ENCODE measurements at places on chromosomes 2 and 18.

GRCh38 chr2:194346193-194346592 is 1310.8 kb upstream of the SLC39A10 start:
- DNase-seq, result peak; percentile 25

DNA sequence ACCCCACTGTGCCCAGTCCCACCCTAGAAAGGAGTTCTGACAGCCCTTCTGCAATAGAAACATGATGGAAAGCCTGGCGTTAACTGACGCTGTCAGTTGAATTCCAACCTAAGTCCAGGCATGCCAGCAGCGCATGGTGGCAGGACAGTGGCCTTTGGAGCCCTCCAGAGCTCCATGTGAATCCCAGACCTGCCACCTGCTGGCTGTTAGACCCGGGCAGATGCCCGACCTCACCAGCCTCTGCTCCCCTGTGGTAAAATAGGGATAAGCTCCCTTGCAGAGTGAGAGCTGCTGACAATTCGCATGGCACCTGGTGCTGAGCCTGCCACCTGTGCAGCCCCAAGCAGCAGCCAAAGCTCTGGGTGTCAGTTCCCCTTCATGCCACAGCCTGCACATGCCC is 138.6 kb downstream of the LOXHD1 start:
- DNase-seq, result no peak

- DNase-seq, result no peak
Observed at GRCh38 chr2:48424866-48425265, 105.1 kb upstream of the STON1 start.

DNA sequence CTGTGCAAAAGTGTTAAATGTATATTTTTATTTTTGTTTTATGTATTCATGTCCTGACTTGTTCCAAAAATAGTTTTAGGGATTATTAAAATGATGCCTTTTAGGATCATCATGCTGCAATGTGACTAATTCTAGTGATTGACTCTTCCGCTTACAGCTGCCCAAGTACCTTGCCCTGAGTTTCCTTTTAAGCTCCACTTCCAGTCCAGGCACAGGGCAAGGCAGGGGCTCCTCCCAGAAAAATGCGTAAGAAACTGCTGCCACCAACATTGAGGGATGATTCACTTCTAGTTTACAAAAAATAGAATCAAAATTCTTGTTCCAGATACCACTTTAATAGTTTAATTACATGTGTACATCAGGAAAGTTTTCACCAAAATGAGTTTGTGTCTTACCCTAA is 116.4 kb downstream of the IRS1 start:
- DNase-seq, result no peak

DNA sequence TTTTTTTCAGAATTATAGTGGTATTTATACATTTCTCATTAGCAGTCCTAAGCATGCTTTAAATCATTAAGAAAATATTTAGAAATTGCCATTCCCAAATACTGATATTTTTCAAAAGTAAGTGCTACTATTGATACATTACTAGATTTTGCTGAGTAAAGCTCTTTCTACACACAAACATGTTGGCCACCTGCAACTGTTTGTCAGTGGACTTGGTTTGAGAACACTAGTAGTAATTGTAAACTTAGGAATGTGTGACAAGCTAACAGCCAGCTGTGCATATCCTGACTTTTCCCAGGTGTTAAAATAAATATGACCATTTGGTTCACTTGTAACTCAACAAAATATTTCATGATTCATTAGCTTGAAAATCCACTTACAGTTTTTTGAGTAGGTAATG is 103.1 kb downstream of the MSTN start:
- DNase-seq, result no peak

DNA sequence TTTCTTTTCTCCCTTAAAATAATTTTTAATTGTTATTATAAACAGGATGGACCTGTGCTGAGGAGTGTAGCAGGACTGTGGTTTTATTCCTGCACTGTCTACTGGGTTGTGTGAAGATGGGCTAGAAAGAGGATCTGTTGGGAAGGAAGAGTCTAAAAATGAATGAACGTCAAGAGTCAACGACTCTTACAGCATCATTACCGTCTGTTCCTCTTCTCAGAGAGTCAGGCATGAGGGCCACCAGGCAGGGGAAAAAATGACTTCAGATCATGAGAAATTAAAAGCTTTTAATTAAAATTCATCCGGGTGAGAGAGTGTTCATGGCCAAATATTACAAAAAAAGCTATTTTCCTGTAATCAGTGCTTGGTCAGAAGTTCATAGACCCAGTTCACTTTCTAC is 32.6 kb downstream of the SRSF7 start:
- no peak for DNase-seq

DNA sequence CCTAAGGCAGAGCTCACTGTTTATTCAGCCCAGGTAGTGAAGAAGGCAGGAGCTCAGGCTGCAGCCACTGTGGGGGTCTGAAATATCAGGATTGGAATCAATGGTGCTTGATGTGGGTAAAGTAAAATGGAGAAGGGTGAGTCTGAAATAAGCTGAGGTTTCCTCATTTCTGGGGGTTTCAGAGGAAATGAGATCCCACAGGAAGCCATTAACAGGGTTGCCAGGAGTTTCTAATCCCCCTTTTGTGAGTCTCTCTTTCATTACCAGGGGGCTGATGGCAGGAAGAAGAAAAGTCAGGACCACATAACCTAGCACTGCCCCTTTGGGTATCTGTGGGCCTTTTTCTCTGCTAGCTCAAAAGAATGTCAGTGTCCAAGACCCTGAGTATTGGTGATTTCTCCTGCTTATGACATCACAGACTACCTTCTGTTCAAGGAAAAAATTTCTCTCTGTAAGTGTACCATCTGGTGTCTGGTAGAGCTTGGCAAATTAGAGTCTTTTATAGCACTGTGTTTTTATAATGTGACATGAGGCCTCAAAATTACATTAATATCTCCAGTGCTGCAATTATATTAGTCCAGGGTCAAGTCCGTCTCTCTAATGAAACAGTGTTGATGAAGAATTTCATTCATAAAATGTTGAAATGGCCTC is 56.0 kb downstream of the LBH start:
- DNase-seq, result no peak

DNA sequence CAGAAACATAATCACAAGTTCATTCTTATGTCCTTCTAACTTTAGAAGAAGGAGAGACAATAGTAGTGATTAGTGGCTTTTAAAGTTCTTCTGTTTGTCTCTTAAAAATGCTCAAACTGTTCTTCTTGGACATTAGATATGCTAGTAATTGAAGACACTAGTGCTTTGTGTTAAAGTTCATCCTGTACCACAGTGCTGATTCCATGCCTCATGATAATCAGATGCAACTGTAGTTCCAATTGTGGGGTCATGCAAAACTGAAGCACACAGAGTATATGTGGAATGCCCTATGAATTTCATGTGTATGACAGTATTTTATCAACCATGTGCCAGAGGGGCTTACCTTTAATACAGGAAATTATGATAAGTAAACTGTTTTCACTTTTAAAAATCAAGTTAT is 11.4 kb upstream of the KCNJ13 start:
- DNase-seq, result no peak

DNA sequence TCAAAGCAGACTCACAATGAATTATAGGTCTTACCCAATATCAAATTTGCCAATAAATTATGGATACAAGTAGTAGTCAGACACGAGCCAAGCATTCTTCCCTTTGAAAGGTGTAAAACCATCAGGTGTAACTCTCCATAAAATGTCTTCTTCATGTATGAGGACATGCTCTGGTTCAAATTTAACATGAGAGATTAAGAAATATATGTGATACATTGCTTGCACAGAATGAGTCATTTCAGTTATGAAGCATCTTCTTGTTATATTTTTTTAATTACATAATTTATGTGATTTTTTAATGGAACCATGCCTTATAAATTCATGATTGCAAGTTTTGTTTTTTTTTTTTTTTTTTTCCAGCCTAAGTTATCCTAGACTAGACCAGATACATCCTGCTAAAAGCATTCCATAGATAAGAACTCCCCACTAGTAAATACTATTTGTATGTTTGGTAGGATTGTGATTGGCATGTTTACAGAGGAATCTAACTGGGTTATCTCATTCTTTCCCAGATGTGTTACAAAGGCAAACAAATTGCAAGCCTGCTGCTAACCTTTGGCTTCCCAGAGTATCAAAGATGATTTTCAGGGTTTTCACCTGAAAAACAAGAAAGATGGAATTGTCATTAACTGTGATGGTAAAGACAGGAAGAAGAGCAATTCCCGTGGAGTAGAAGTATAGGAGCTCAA is 621.9 kb downstream of the XIRP2 start:
- no peak for DNase-seq

DNA sequence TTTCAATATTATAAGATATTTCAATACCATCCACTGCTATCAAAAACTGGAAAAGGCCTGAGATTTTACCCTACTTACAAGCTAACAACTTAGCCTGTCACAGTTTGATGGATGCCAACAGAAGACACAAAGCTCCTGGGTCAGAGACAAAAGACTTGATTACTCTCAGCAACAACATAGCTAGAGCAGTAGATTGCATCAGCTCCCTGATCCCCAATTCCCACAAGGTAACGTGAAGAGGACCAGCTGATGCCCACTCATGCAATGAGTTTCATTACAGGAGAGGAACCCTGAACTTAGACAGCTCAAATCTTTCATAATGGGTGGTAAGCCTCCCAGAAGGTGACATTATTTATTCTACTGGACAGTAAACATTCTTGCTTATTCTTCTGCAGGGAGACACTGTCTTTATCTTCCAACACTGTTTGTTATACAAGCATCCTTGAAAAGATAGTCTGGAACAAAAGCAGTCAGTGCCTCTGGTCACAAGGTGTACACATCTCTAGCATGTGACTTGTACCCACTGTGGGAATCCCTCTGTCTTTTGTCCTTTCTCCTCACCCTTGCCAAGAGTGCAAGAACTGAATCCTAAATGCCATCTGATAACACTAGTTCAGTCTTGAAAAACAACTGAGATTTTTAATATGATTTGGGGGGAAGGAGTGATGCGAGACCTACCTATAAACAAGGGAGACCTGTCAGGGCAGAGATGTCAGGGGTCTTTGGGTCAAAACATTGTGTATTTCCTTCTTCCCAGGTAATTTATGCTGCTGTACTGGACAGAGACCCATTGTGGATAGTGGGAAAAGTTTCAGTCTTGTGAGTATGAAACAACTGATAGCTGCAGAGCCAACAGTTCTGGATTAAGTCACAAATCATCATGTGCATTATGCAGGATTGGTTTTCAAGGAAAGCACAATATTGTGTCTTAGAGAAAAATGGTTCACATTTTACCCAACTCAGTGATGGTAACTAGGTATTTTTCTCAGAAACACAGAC is 102.4 kb downstream of the AOX1 start:
- DNase-seq, result no peak

DNA sequence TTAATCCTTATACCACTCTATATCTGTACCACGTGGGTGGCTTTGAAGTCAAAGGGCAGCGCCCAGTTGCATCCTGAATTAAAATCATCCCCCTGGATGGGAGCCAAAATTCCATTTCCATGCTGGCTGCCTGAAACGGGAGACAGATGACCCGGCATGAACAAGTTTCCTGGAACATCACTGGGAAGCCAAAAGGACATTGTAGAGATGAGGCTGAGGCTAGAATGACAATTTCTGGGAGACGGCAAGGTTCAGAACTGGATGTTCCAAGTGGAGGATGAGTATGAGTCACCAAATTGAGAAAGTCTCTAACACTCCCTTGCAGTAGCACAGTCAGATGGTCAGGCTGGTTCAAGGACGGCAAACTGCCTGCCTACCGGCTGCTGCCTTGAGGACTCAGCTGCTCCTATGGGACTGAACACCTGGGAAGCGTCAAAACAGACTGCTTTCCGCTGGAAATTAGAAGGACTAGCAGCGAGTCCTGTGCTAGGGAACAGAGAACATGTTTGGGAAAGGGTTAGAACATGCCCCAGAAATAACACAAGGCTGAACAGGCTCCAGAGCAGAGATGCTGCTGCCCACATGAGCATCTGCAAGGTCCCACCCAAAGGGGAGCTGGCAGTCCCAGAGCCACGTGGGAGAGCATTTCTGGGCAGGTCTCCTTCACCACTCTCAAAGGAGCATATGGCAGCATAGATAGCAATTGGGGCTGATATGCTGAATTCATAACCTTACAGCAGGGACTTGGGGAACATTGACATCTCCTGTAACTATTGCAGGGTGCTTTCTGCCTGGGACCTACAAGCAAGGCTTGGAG is 32.0 kb downstream of the YPEL5 start:
- no peak for DNase-seq

DNA sequence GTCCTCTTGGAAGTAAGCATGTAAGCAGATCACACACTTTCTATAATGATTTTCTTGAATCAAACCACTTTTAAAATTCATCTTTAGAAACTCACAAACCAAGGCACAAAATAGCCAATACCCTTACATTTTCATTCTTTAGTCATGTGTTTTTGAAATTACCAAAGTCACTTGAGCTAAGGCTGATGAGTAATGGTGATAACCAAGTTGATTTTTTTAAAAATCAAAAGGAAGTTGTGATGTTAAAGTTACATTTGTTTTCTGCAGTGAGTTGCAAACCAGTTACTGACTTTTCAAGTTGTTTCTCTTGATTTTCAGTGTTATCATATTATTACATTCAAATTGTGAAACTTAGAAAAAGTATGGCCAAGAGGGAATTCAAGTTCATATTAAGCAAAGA is 21.5 kb upstream of the IL18RAP start:
- DNase-seq, result no peak

- DNase-seq, result peak; percentile 84
Observed at GRCh38 chr18:47150029-47150823, at the start of gene HDHD2. Gene HDHD2 (minus strand): TSS chr18:47150500. CDS start chr18:47136439, 14,061 bp downstream.

- DNase-seq, result no peak
Observed at GRCh38 chr2:69097891-69098655, 85.1 kb downstream of the ANTXR1 start.

- DNase-seq, result peak; percentile 24
Observed at GRCh38 chr2:217858519-217859491, 144.0 kb downstream of the TNS1 start.

All from NCI-H2081 (cell line).